ENCODE measurements at places on chromosomes 12 and 14.
A peak's percentile ranks its signal among the peaks of the same experiment; 100 is the strongest.

GRCh38 chr12:122841544-122842321 is 6.5 kb downstream of the HIP1R start:
- DNase-seq = no peak

DNA sequence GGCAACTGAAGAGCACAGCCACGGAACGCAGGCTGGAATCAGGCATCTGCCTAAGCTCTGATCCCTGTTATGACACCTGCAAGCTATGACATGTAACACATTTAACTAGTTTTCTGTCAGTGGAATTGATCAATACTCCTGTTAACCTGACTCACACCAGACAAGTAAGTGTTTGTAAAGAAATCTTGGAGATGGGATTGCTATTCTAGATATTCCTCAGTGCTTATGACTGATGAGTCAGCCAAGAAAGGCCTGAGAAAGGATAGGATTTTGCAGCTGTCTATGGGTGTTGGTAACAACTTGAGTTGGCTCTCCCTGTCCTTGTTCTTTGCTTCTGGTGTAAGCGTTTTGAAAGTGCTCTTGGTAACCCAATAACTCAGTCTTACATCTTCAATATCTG is 110.5 kb downstream of the GPR135 start:
- peak; percentile 90 for DNase-seq

DNA sequence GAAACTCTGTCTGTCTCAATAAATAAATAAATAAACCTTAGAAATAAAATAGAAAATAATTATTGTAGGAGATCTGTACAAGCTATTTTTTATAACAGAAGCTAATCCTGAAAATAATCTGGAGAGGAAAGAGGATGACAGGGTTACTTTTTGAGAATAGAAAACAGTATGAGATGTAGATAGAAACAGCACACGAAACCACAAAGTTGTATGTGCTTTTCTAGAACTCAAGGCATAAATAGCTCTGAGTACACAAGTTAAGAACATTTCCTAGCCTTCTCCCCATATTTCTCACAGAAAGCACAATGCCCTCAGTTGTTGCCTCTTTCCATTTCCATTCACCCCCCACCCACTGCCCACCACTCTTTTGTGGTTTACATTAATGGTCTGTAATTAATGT is 35.7 kb downstream of the SLC38A4 start:
- no peak for DNase-seq

- DNase-seq = peak; percentile 59
Measured at GRCh38 chr14:76168531-76168930, 16.8 kb downstream of the GPATCH2L start.

DNA sequence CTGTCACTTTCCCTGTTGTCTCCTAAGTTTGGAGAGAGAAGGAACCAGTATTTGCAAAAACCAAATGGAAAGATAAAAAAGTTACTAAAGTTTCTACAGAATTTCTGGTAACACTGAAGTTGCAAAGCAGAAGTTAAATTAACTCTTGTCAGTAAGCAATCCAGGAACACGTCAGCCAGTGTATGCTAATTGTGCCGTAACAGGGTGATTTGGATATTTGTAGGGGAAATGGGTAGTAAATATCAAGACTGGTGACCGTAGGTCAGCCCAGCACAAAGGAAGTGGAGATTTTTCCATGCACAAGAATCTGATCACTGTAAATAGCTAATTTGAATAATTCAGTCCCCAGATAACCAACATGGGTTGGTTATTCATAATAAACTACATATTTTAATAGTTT is 2.3 kb downstream of the CDKN1B start:
- no peak for DNase-seq

DNA sequence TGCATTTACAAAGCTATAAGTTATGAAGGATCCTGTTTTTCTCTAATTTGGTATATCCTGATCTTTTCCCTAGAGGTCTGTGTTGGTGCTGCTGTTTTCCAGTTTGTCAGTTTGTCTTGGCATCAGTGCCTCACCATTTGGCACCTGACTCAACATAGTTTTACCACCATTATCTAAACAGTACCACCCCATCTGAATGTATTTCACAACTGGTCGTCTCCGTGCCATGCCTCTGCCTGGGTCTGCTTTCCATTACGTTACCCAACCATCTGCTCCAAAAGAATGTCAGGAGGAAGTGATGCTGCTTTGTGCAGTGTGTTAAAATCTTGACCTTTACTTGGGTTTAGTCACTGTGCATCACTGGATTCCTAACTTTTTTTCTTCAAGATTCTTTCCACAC is 129.3 kb upstream of the RASSF8 start:
- peak; percentile 69 for DNase-seq

DNA sequence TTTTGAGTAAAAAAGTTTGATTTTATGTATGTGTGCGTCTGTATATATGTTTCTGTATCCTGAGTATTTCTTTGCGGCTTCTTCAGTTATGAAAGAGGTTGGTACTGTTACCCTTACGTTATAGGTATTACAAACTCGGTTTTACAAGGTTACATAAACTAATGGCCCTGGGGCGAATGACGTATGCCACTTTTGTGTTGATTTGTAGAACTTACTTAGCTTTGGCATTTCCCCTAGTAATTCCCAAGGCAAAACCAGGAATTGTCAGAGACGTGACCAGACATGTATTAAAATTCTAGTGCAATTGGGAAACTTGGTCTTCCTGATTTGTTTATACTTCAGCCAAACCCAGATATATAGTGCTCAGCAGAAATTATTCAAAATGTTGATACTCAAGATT is 93.3 kb downstream of the DUSP16 start:
- DNase-seq = peak; percentile 97

GRCh38 chr14:76975812-76976211 is 52.7 kb downstream of the IRF2BPL start:
- no peak for DNase-seq

Measured in epithelial cell of prostate (primary cell).